Right atrium auricular region (tissue), 2 donors: ENCODE measurements at places on chromosomes 2 and 18. TPM values are rescaled to one million over a fixed set of nuclear protein-coding genes. Genes with fewer than 3 reads are reported as not detected.
A peak's percentile ranks its signal among the peaks of the same experiment; 100 is the strongest.

DNAJC5G gene
- total RNA-seq = 0.94 TPM

DSC2 gene
- 19.5 TPM for total RNA-seq

DNA sequence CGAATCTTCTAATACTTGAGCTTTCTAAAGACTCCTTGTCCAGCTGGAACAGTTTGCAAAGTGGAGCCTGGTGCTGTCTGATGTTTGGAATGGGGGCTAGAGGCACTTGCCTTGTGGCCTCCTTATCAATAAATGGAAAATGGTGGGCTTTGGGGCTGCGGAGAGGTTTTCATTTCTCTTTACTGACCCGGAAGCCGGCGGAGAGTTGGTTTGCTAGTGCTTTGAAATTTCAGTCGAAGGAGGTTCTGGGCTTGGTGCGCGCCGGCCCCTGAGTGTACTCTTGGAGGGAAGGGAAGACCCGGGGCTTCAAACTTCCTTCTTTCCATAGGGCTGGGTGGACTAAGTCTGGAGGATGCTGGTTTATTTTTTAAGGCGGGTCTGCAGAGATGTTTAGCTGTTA lies 714 bp downstream of the RPIA start:
- DNase-seq = no peak

DNA sequence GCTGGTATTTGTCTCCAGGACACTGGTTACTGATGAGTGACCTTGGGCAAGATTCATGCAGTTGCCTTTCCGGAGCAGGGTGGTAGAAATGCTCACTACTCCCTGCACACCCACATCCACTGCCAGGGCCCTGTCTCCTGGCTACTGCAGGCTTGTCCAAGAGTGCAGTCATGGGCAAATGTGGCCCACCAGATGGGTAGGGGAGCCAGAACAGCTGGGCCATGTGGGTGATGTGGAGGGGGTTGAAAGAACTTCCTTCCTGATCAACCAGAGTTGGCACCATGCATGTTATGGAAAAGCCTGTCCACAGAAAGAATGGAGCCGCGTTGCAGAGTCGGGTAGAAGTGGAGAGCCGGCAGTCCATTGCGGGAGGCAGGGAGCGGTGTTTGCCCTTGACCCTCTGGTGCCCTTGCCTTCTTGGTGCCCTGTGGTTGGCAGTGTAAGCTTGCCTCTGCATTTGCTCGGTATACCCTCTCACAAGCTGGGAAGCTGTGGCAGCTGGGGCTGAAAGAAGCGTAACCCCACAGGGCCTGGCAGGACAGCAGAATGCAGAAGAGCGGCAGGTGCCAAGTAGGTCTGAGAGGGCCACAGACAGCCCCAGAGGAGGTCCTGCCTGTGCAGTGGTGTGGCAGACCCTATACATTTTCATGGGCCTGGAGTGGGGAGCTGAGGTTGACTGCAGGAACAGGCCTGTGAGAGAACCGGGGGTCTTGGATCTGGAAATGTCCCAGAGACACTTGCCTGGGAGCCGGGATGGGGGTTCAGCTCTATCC lies 253.2 kb downstream of the TFCP2L1 start:
- DNase-seq = peak; percentile 51

GRCh38 chr2:159753797-159754196 lies 41.5 kb downstream of the MARCHF7 start:
- no peak for DNase-seq

GRCh38 chr18:70463085-70463484 lies 174.2 kb downstream of the SOCS6 start:
- DNase-seq = no peak

DNA sequence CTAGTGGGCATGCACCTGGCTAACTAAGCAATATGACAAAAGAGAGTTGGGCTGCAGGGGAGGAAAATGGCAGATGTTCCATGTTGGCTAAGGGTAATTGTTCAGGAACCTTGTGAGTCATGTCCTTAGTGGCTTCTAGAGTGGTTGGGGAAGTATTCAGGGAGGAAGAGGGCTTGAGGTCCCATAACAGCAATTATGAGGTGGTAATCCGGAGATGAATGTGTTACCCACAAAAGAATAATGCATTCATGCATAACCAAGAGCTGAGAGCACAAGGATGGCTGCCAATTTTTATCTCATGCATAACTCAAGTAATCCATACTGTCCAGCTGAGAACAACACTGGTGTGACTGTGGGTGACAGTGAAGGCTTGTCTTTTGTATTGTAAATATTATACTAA lies 42.9 kb downstream of the TMEFF2 start:
- DNase-seq = no peak

- no peak for DNase-seq
Measured at GRCh38 chr2:88307817-88308216, 137.7 kb downstream of the THNSL2 start.

DNA sequence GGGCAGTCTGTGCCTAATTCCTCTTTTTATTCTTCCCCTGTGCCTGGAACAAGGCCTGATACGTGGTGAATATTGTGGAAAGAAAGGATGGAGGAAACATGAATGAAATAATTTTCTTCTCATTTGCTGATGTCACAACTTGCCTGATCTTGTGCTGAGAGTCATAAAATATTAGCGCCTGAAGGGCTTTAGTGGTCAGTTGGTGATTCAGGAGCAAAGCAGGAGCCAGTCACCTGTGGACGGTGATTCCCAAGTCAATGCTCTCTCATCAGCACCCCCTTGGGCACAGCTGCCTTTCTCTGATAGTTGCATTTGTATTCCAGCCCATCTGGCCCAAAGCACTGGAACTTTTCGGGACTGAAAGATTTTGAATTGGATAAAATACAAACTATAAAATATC lies 502.6 kb upstream of the RAB12 start:
- DNase-seq = no peak

DNA sequence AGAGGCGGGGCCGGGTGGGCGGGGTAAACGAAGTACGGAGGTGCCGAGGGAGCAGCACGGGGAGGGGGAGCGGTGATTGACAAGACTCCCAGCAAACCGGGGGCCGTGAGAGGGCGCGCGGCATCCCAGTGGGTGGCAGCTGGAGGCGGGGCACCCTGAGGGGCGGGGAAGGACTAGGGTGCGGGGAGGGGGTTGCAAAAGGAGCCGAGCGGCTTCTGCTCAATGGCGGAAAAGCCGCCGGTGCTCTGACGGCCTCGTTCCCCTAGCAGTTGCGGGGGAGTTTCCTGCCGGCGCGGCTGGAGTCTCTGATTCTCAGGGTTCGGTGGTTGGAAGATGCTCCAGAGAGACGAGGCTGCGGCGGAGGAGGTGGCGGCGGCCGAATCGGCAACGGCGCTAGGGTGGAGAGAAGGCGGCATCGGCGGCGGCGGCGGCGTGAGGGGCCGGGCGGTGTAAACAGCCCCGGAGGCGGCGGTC lies at the start of gene PPM1B:
Gene PPM1B (plus strand): TSS at position 195 of the 474 bp plus-strand sequence. CDS start 32,325 bp downstream, outside the sequence.
- peak; percentile 99 for DNase-seq

- DNase-seq = no peak
Measured at GRCh38 chr2:69469375-69469774, 32.1 kb upstream of the NFU1 start.
